Transverse colon (tissue), 4 donors: ENCODE measurements at places on chromosomes 5 and 9. TPM values are rescaled to one million over a fixed set of nuclear protein-coding genes. Genes with fewer than 3 reads are reported as not detected.

GRCh38 chr5:143001764-143002351 is 231.7 kb downstream of the ARHGAP26 start:
- no peak for DNase-seq

GABRA1 gene
- total RNA-seq = 7.9 TPM

GRCh38 chr5:40121236-40121635 is 558.5 kb upstream of the PTGER4 start:
- DNase-seq = no peak

GZMA gene
- 8.3 TPM for total RNA-seq

CAMK4 gene
- total RNA-seq = 4.6 TPM

DNA sequence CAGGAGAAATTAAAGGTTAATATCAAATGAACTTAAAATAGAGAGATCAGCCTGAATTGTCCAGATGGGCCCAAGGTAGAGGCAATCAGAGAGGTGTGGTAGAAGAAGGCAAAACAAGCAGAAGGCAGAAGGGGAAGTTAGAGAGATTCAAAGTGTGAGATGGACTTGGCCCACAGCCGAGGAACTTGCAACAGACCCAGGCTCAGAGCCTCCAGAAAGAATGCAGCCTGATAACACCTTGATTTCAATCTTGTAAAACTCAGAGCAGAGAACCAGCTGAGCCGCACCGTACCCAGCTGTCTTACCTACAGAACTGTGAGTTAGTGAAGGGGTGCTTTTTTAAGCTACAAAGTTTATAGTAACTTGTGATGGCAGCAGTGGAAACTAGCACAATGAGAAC is 190.9 kb downstream of the RFK start:
- DNase-seq = peak; percentile 40

- no peak for DNase-seq
These were observed 431.2 kb downstream of the AGTPBP1 start for GRCh38 chr9:85310573-85310972.

DNA sequence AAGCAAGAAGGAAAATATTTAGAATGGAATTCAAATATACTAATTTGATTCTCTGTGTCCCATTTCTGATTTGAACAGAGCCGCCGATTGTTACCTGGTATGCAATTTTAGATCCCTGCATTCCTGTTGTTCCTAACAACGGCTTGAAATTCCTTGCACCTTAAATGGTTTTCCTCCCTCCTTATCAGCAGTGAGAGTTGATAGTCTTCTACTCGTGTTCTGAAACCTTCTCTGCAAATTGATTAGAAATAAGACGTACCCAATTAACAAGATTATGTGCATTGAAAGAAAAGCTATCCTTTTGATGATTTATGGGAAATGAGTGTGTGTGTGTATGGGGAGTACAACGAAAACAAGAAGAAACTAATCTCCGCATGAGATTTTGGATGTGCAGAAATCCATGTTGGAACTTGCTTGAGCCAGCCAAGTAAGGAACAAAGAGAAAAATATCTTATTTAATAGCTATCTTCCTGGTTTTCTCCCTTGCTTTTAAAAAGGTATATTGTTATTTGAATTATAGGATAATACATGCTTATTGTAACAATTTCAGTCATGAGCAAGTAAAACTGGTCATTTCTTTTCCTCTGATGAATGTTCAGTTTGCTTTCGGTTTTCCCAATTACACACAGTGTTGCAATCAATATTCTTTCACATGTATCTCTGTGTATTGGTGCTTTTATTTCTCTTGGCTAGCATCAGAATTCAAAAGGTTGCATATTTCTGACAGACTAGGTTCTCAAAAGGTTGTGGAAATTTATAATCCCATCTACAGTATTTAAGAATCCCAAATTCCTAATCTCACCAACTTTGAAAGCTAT is 211.1 kb upstream of the ACTBL2 start:
- DNase-seq = no peak

DNA sequence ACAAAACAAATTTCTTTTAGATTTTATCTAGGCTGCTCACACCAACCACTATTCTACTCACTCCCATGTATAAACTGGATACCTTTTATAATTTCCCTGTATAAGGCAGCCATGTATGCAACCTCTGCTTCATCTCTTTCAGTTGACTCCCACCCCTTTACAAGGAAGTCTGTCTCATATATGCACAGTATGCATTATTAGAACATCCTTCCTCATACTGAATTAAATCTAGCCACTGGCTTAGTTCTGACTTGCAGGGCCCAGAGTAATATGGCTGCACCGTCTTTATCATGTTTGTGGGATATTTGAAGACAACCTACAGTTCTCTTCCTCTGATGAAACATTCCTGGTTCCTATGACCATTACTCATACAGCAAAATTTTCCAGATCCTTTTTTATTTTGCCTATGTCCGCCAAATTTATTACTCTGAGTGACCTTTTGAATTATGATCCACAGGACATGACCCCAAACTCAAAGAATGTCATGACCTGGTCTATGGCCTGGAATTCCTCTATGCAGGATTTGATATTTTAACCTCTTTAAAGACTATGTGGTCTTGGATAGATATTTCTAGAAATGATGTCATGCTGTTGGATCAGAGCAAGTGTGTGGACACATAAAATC is 76.6 kb upstream of the ITGA1 start:
- DNase-seq = no peak
